ENCODE measurements at places on chromosomes 2 and 18.

GRCh38 chr2:176845718-176846117 is 366.9 kb upstream of the HNRNPA3 start:
- no peak for DNase-seq

DNA sequence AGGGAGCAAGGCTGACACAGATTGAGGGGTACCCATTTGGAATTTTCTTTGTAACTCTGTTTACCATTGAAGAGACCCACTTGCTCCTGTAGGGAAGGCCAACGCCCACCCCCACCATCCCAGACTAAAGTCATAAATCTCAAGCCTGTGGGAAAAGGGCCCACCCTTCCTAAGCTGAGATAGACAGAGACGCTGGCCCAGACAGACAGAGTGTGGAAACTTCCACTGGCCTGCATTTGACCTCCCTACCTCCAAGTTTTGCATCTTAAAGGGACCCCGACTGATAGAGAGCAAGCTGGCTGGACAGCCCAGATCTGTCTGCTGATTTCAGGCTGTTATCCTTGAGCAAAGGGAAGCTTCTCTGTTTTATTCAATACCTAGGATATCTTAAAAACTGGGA is 48.2 kb upstream of the SLC14A2 start:
- no peak for DNase-seq

DNA sequence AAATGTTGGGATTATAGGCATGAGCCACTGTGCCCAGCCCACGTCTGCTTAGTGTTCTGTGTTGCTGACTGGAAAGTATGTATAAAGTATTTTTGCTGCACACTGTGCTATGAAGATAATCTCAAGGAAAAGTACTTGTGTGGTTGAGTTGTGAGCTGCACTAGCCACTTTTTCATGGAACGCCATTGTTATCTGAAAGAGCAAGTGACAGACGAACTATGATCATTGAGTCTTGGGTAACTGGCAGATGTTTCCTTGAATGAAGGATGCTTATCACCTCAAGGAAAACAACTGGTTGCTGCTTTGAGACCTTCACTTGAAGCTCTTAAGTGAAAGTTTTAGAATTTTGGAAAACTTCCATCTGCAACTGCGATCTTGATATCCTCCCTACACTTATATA is 82.2 kb upstream of the KCTD1 start:
- DNase-seq, result peak; percentile 52

DNA sequence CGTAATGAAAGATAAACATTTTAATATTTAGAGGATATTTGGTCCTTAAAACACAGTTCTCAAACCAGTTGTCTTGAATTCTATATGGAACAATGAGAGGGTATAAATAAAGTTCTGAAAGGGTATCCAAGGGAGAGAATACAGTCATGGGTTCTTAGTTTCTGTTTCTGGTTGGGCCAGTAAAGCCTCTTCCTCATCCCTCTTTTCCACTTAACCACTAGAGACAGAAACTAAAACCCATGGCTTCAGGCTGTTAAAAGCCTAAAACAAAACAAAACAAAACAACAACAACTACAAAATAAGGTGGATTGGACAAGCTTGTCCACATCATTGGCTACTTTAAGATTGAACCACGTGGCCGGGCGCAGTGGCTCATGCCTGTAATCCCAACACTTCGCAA is 18.8 kb downstream of the COQ10B start:
- DNase-seq, result no peak

- no peak for DNase-seq
Observed at GRCh38 chr2:69231612-69232277, 155.3 kb downstream of the GFPT1 start.

DNA sequence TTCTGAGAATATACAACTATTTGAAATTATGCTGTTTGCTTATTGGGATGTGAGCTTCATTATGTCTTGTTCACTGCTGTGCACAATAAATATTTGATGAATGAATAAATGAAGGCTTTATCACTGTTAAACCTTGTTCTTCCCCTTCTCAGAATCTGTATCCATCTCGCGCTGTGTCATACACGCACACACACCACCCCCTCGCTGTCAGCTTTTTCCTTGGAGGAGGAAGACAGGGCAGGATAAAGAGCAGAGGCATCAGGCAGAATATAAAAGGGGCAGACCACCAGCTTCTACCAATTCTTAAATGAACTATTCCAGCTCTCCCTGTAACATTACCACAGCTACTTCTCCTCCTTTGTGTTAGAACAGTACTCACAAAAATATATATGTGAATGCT is 75.0 kb downstream of the CD226 start:
- DNase-seq, result peak; percentile 28

DNA sequence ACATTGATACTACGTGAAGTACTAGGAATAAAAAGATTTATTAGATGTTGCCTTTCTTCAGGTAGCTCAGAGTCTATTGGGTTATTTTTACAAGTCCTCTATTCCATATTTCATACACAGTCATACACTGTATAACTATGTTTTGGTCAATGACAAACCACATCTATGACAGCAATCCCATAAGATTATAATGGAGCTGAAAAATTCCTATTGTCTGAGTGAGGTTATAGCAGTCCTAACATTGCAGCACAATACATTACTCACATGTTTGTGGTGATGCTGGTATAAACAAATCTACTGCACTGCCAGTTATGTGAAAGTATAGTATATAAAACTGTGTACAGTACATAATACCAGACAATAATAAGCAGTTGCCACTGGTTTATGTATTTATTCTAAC is 595.1 kb downstream of the MBD2 start:
- no peak for DNase-seq

GRCh38 chr2:215465256-215465655 is 29.4 kb upstream of the FN1 start:
- DNase-seq, result no peak

GRCh38 chr2:102660070-102660469 is 40.7 kb downstream of the SLC9A2 start:
- DNase-seq, result peak; percentile 94

GRCh38 chr2:168713325-168713724 is 89.1 kb upstream of the NOSTRIN start:
- DNase-seq, result no peak

GRCh38 chr2:204550751-204551511 is 5.7 kb downstream of the PARD3B start:
- no peak for DNase-seq

DNA sequence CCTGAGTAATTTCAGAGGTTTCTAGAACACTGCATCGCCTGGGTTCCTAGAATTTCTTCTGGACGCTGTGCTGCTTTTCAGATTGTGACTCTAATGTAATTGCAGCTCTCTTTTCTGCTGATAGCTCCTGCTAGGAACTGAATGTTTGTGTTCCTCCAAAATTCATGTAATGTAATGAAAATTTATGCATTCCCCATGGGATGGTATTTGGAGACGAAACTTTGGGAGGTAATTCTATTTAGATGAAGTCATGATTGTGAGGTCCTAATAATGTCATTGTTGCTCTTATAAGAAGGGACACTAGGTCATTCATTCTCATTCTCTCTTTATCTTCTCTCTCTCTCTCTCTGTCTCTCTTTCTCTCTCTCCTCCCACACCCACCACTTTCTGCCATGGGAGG is 223.9 kb upstream of the DOK6 start:
- no peak for DNase-seq

DNA sequence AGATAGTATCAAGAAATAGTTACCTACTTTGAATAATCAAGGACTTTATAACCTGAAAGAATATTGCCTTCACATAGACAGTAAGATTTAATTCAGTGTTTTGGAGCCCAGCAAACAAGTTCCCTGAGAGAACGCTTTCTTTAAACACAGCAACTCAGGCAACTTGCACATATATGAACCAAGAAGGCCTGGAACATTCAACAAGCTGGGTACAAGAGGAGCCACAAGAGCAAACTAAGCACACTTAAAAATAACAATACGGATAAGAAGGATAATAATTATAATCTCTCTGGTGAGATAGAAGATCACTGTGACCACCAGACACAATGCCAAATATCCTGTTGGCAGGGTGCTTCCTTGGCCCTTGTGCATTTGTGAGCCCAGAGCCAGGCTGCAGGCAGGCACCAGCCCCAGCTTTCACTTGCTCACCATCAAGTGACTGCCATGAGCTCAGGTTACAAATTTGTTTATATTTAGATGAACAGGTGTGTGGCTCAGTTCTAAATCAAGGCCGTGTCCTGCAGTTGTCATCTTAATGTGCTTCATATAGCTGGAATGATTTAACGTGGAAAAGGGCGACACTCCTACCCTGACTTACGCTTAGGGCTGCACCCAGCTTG is 446.6 kb downstream of the IRS1 start:
- no peak for DNase-seq

DNA sequence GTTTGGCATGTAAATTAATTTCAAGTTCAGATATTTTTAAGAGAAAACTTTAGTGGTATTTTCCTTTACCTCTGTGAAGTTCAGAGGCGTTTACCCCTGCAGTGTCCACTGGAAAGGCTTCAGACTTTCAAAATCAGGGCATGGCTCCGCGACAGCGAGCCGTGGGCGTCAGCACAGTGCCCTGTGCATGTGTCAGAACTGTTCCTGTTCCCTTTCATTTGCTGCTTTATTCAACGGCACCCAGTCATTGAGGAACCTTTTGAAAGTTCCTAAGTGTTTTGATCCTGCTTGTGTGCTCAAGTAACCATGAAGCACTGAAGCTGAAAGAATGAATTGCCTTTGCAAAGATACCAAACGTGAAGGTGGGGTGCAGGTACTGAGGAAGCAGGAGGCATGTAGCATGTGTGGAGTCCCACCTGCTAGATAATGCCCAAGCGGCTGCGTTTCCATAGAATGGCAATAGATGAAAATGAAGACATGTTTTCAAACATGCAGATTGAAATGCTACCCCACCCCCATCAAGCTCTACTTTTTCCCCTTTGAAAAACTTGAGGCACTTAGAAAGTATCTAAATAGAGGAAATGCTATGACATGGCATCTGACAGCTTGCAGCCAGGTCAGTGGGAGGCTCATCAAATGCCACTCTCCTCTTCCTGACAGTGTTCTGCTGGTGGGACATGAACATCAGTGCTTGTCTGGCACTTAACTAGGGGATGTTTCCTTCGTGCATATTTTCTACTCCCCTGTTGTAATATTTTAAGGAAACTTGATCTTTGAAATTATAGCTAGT is 148.6 kb downstream of the ZNF236 start:
- no peak for DNase-seq

DNA sequence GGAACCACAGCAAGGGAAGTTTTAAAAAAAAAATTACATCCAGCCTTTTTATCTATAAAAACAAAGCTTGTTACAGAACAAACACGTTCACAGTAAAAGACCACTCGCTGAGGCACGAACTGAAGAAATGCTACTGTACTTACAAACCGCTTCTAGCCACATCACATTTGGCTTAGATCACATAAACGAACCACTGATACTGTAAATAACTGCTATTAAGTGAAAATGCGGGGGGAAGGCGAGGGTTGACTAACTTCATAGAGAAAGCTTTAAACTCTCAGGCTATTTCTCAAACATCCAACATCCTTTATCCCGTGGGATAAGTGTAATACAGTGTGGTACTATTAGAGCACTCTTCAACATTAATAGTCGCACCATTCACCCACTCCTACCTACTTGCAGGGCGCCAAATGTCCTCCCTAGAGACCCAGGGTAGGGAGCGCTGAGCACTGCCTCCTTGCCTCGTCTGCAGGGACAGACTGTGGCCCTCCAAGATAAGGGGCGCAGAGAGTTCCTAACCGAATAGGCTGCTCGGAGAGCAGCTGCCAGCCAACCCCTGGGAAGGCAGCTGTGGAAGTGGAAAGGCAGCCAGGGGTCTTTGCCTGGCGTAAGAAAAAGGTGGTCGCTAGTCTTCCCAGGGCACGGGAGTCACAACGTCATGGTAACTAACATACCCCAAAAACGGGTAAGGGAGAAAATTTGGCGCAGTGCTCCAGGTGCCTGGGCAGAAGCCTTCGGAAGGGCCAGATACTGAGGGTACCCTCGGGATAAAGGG is 854 bp downstream of the GPR155 start:
- peak; percentile 74 for DNase-seq

DNA sequence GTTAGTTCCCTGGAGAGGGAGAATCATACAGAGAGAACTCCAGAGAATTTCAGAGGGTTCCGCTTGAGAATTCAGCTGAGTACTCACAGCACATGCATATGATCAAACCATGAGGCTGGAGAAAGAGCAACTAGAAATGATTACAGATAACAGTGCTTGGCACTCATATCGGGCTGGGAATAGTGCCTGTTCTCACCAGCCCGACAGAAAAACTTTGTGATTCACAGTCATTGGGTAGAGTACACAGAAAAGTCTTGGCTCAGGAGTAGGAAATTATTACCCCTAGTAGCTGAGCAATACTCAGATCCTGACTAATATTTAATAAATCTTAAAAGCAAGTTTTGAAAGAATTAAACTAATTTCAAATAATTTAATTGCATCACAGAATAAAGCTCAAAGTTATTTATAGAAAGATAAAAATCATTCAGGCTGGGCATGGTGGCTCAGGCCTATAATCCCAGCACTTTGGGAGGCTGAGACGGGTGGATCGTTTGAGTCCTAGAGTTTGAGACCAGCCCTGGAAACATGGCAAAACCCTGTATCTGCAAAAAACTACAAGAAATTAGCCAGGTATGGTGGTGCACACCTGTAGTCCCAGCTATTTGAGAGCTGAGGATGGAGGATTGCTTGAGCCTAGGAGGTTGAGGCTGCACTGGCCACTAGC is 6.8 kb downstream of the WDPCP start:
- DNase-seq, result peak; percentile 59

DNA sequence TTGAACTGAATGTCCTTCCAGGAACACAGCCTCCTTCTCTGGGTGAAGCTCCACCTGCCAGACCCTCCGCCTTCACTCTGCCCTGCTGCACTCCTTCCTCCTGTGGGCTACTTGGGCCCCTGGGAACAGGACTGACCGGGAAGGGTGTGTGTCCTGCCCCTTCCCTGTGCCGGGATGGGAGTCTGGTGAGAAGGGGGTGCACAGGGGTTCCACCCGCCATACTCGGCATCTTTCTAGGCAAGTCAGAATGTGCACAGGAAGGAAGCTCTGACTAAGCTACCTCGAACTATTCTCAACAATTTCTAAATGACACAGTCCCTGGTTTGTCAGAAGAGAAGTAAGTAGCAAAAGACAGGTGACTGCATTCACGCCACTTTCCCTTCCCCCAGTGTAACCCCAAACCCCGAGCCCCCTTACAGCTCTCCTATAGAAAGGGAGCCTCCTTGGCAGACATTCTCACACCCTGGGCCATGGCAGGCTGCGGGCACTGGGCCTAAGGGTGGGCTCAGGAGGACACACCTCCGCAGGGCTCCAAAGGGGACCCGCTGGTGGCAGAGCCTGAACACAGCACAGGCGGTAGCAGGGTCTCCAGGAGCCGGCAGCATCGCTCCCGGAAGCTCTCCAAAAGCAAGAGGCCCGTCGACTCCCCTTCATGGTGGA is 184.1 kb downstream of the HDAC4 start:
- no peak for DNase-seq

GRCh38 chr2:33247365-33247764 is 229.1 kb upstream of the RASGRP3 start:
- no peak for DNase-seq

- no peak for DNase-seq
Observed at GRCh38 chr2:219875036-219875435, 247.6 kb downstream of the SLC4A3 start.
